Left cardiac atrium (tissue), 4 donors: ENCODE measurements at places on chromosomes 6 and 20. TPM values are rescaled to one million over a fixed set of nuclear protein-coding genes. Genes with fewer than 3 reads are reported as not detected.
A peak's percentile ranks its signal among the peaks of the same experiment; 100 is the strongest.

EEF1A2 gene
- total RNA-seq, result 656 TPM

DUSP15 gene
- total RNA-seq, result 4.2 TPM

MDFI gene
- total RNA-seq, result 9.2 TPM

PEX6 gene
- total RNA-seq, result 15.0 TPM

NKX2-4 gene
- total RNA-seq, result not detected

ZBTB46 gene
- total RNA-seq, result 17.0 TPM

E2F1 gene
- total RNA-seq, result 1.6 TPM

RNF182 gene
- 0.81 TPM for total RNA-seq

GCNT2 gene
- total RNA-seq, result 4.1 TPM

RALY gene
- 97.3 TPM for total RNA-seq

DNA sequence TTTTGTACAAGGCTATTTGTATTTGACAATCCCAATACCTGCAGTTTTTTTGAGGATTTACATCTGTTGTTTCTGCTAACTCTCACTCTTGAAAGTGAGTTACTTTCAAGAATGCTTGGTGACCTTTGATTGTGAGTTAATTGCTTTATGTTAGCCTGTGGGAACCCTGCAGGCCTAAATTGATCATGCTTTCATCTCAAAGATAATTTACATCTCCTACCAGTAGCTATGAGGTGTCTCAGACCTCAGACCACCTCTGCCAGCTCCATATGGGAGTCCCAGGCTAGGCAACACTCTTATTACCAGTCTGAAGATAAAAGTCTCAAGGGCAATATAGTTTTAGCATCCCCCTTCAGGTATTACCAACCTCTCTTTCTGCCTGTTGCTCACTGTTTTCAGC, 116.4 kb upstream of the THEMIS start:
- DNase-seq, result no peak

GRCh38 chr6:117544716-117545115, 57.6 kb downstream of the GOPC start:
- no peak for DNase-seq

DNA sequence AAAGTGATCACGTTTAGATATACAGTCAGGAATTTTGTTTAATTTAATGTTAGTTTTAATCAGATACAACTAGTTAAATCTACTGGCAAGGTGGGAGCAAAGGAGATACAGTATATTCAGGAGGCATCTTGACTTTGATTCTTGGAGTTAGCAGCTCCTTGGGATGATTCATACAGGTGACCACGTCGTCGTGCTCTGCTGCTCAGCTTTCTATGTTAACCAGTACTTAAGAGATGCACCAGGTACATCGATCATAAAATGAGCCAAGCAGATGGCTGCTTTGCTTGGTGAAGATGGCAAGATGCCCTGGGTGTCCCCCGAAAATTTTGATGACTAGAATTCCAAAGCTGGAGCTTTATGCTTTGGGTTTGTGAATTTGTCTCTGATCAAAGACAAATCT, 64.7 kb downstream of the TBC1D7 start:
- DNase-seq, result no peak

GRCh38 chr6:150184850-150185731, 42.2 kb downstream of the PPP1R14C start:
- DNase-seq, result no peak

- no peak for DNase-seq
These were observed 31.6 kb downstream of the OPRM1 start for GRCh38 chr6:154070657-154071056.

DNA sequence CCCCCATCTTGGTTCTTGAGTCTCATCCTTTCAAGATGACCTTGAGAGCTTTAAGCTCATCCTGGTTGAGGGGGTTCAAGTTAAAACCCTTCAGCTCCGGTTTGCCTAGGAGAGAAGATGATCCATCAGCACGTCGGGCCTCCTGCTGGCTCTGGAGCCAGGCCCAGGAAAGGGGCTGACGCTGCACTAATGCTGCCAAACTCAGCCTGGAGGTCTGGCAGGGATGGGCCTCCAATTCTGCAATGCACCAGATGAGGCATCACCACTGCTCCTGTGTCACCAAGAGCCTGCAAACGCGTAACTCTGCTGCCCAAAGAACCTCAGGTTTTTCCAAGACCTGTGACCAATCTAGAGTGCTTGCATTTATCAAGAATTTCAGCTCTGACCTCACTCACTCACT, 6.1 kb downstream of the PDRG1 start:
- no peak for DNase-seq

GRCh38 chr20:1415667-1416468, 23.0 kb upstream of the FKBP1A start:
- DNase-seq, result no peak

GRCh38 chr6:99901596-99902384, 92.2 kb downstream of the MCHR2 start:
- no peak for DNase-seq

- peak; percentile 63 for DNase-seq
These were observed 1.5 kb upstream of the TNXB start for GRCh38 chr6:32110632-32111031.

- no peak for DNase-seq
These were observed 337.4 kb upstream of the PRDM1 start for GRCh38 chr6:105748737-105749161.
